Cerebellar nuclear complex (tissue), 1 donor: ENCODE measurements at places on chromosomes 3 and 15.

GRCh38 chr3:7876741-7877297 lies 624.8 kb upstream of the LMCD1 start:
- no peak for DNase-seq

GRCh38 chr3:172415323-172415722 lies 32.9 kb downstream of the GHSR start:
- DNase-seq = no peak

DNA sequence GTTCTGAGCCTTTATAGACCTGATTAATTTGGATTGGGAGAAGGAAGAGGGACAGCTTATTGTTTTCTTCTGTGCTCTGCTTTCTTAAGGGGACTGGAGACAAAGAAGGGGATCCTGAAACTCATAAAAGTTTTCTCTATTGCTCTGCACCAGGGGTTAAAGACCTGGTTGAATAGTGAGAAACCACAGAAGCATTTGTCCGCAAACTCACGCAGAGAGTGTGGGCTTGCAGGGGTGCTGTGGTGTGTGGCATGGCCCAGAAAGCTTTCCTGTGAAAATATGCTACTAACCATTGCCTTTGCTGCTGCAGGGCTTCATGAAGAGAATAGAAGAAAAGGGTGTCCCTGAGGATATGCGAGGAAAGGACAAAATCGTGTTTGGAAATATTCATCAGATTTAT lies 73.1 kb upstream of the UMPS start:
- no peak for DNase-seq

- no peak for DNase-seq
These were observed 42.5 kb upstream of the UBE3A start for GRCh38 chr15:25481208-25481859.

GRCh38 chr3:346186-346585 lies 149.6 kb downstream of the CHL1 start:
- no peak for DNase-seq

DNA sequence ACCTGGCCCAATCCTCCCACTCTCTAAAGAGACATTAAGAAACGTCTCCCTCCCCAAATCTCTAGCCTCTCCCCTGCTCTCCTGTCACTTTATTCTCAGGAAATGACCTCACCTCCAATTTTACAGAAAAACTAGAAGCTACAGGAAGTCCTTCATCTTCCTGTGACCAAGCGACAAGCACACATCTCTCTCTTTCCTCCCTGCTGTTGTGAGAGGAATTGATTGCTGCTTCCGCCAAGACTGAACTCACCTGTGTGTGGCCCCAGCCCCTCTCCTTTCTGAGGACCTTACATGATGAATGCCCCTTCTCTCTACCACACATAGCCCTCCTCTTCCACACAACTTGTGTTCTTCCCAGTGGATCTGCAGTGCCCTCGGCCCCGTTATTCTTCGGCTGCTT lies 18.2 kb downstream of the DNAJB8 start:
- no peak for DNase-seq

DNA sequence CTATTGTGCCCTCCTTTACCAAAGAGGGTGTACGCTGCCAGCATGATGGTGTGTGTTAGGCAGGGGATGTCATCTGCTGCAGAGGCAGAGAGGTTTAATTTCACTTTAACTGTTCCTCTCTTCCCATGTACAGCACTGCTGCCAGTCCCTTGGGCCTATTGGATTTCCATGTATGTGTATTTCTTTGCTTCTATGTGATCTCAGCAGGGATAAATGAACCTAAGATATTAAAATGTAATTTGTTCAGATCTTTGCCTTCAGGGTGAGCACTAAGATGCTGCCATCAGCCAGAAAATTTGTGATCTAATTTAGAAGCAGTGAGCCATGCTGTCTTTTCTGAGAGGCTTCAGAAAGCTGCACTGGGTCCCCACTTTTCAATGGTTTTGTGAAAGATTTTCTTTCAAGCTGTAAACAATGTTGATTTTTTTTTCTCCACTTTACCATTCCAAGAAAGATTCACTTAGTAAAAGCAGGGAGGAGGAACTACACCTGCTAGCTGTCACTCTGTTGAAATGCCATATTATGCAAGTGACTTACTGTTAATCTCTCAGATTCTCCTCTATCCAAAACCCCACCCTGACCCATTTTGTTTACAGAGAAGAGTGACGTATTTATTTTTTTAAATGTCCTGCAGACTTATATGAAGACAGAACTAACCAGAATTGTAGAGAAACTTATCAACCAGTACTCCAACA lies 261.9 kb downstream of the TBL1XR1 start:
- no peak for DNase-seq
